ENCODE measurements at places on chromosomes 11 and 22. TPM values are rescaled to one million over a fixed set of nuclear protein-coding genes. Genes with fewer than 3 reads are reported as not detected.

The LRRC74B gene
- not detected for total RNA-seq

The MCHR1 gene
- 0.62 TPM for total RNA-seq

The MN1 gene
- total RNA-seq, result 24.8 TPM

The OR4P4 gene
- total RNA-seq, result not detected

The SCT gene
- total RNA-seq, result not detected

The UBQLNL gene
- total RNA-seq, result not detected

The GAL3ST3 gene
- total RNA-seq, result 14.0 TPM

The XRRA1 gene
- 10.1 TPM for total RNA-seq

The CYP2D6 gene
- 1.7 TPM for total RNA-seq

The SERHL2 gene
- total RNA-seq, result 5.6 TPM

The RAB36 gene
- total RNA-seq, result 5.9 TPM

The VSIG2 gene
- total RNA-seq, result not detected

The SLC22A9 gene
- total RNA-seq, result not detected

The MS4A12 gene
- not detected for total RNA-seq

The PAMR1 gene
- total RNA-seq, result 3.0 TPM

The IL17REL gene
- not detected for total RNA-seq

The CYTH4 gene
- 2.3 TPM for total RNA-seq

The DRD4 gene
- total RNA-seq, result 0.16 TPM

The PLEKHA7 gene
- total RNA-seq, result 5.5 TPM

All from occipital lobe (tissue), 3 donors.